Smooth muscle cell of the brain vasculature (primary cell): ENCODE measurements at places on chromosomes 1 and 21.

DNA sequence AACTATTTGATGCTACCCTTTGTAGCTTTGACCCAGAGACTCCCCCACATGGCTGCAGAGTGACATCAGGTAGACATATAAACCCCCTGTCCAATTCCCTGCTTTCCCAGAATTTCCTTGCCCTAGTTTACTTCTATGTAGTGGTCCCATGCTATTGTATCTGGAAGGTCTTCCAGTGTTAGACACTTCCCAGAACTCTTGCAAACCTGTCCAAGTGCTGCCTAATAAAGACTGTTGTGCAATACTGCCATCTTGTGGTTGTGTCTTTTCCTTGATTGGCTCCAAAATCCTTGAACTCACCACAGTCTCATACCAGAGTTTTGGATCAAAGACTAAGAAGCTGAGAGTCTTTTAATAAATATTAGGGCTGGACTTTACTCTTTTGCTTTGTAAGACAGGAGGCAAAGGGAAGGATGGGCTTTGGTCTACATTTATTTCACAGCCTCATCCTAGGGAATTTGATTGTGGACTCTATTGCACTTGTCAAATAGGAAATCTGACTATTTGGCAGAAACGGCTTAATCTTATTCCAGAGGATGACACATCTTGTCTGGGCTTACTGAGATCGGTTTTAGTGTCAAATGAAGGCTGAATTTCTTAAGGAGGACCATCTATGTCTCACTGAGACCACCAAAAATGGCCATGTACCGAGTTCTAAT is 169.9 kb downstream of the LRRC7 start:
- DNase-seq, result peak; percentile 39

- DNase-seq, result no peak
Measured at GRCh38 chr1:232629250-232630046, 485 bp downstream of the SIPA1L2 start.

DNA sequence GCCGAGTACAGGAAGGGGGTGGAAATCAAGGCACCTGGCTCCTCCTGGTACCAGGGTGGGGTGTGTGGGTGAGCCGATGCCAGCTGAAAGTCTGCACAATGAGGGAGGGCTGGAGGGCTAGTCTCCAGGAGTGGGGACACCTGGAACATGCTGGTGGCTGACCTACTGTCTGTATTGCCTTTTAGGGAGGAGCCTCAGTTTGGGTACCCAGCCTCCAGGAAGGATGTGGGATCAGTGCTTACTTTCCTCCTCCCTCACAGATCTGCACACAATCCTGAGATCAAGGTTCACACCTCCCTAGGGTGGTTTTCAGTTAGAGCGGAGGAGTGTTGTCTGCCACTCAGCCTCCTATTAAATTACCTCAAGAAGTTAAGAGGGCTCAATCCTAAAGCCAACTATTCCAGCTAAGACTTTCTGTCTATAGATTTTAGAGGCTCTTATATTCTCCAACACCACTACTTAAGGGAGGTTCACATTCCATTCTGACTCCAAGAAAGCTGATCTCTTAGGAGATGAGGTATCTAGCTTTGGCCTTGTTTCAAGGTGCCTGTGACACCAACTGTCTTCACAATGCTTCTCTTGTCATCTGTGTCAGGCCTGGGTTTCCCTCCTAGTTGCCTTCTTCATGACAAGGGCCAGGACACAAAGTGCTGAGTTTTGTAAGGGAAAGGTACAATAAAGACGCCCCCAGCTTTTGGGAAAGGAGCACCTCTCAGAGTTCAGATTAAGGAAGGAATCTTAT is 15.7 kb downstream of the SSR2 start:
- DNase-seq, result no peak

DNA sequence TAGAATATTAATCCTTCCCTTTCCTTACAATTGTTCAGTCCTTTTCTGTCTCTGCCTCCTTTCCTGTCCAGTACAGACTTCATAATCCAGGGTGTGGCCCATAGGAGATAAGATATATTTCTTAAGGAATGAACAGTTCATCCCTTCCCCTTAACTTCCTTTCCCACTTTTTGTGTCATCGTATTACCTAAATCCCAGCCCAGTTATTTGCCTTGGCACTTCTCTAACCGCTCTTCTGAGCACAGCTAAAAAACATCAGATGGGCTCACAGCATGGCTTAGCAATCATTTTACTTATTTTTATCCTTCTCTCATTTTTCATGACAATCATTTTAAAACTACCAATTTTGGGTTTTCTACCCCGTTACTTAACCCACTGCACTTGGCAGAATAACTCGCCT is 39.6 kb downstream of the F3 start:
- no peak for DNase-seq
